ENCODE measurements at places on chromosomes 1 and 21.

DNA sequence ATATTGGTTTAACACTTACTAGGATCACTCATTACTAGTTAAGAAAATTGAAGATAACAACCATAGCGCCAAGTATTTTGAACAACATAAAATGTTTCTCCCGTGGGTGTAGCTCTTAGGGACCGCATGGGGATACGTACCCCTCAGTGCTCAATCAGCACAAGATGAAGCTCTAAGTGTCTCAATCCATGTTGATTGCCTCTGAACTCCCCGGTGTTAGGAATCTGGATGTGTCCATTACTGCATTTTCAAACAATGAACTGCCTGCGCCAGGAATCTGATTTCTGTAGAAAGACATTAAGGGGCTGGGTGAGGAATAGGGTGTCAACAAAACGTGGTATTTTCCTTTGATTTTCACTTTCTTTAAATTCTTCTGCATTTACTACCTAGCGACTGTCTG is 100.2 kb downstream of the LMO4 start:
- no peak for DNase-seq

GRCh38 chr1:9269078-9269501 is 23.6 kb upstream of the SPSB1 start:
- no peak for DNase-seq

DNA sequence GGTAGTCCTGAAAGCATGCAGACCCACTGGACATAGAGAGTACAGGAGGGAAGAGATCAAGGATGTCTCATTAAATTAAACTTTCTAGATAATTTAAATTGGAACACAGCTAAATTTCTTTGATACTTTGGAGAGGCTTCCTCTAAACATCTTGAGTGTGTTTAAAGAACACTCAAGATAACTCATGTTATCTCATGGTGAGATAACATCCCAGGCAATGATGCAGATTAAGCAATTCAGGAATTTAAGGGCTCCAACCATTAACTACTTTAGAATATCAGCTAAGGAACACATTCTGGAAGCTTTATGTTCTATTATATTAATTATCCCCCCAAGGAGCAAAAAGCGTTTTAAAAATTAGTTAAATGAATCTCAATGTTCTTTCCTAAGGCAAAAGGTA is 289.2 kb upstream of the RUNX1 start:
- no peak for DNase-seq

DNA sequence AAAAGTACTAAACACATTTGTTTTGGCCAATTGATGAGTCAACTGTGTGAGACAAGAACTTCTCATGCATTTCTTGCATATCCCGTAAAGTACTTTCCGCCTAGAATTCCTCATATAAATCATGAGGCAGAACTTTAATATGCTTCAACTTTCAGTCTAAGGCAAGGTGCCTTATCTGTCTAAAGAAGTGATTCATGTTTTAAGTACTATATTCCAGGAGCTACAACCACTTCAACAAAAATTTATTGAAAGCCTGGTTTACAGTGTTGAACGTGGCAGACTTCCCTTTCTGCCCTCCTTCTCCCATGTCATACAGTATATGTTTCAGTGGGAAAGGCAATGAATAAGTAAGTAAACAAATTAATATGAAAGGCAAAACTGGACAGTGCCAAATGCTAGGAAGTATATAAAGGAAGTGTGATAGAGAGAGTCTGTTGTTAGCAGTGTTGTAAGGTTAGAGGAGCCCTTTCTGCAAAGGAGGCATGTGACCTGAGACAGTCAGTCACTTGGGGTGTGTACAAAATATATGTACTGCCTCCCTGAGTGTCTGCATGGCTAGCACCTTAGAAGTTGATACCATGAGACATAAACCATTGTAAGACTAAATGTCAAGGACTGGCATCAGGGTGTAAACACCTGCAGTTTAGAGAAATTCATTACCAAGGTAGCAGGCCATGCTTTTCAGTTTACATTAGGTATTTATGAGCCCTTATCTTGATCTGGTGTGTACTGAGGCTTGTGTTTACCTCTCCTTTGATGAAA is 362.2 kb downstream of the SRGAP2C start:
- DNase-seq, result no peak

DNA sequence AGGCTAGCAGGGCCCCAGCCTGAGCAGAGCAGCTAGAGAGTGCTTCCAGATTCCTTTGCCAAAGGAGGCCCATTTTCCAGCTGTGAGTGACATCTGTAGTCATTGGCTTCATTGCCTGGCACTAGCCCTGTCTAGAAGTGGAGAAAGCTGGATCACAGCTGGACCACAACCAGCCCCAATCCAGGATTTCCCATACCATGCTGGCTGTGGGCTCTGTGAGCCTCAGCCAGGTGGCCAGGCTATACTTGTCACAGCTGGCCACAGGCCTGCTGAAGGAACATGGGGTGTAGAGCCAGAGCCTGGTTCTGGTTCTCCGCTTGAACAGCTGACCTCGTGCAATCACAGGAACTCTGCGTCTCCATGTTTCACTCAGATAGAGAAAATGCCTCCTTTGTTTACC is 36.6 kb downstream of the RIMKLA start:
- no peak for DNase-seq

DNA sequence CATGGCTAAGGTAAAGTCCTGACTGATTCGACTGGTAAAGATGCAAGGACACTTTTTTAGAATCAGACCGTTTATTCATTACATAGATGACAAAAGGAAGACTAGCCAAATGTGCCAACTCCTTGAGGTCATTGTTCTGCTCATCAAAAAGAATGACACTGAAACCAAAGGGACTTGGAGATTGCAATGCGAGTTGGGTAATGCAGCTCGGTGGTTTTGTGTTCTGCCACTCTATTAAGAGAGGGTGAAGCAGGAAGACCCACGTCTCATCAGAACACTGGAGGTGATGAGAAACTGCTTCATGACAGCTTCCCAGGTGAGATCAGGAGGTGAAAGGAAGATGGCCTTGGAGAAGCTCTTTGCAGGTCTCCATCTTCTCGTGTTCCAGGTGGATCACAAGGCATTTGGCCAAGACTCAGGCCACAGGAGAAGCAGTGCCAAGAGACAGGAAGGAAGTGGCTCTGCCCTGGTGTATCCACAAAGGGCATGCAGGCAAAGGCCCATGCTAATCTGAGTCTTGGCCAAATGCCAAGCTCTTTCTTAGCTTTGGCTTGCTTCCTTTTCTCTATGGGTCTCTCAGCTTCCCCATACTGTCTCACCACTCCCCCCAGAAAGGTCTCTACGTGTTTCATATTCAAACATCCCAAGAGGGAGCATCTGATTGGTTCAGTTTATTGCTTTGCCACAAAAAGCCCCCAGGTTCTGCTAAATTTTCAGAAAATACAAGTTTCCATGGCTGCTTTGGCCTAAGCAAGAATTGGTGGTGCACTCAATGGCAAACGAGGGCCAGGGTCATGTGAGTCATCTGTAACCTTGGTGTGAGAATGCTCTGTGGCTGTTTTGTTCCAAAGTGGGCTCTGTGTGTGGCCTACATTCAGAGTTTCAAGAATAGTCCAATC is 5.7 kb upstream of the CCT8 start:
- DNase-seq, result peak; percentile 31
